T-cell (primary cell): ENCODE measurements at places on chromosomes 2 and 18.

DNA sequence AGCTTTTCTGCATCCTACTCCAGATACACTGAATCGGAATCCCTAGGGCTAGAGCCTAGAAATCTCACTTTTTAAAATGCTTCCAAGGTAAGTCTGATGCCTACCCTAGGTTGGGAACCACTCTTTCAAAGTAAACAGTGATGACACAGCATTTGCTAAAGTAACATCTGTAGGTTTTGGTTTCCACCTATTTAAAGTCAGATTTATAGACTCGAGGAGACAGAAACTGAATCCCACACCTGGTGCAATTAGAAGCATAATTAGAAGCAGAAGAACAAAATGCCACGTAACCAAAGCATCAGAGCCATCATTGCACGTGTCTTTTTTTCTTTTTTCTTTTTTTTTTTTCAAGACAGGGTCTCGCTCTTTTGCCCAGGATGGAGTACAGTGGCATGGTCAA lies 40.9 kb downstream of the PDK1 start:
- no peak for DNase-seq

GRCh38 chr18:7684966-7685365 lies 117.8 kb downstream of the PTPRM start:
- DNase-seq = no peak

GRCh38 chr2:69628325-69629021 lies 15.1 kb downstream of the AAK1 start:
- DNase-seq = no peak

DNA sequence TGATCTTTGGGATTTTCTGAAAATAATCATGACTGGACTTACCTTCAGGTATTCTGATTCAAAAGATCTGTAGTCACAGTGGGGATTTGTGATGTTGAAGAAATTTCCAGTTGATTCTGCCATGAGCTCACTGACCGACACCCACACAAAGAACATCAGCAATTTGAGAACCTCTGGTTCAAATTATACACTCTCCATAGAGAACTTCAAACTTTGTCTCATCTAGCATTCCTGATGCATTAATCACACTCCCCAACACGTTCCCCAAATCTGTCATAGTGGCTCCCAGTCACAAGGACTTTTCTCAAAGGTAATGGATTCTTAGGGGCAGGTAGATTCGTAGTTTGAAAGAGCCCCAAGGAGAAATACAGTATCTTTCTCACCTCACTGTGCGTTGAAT lies 584.3 kb downstream of the FBXO15 start:
- no peak for DNase-seq
